ENCODE measurements at places on chromosomes 6 and 20.

- DNase-seq, result no peak
Measured at GRCh38 chr6:99093456-99094190, 145.9 kb upstream of the FBXL4 start.

DNA sequence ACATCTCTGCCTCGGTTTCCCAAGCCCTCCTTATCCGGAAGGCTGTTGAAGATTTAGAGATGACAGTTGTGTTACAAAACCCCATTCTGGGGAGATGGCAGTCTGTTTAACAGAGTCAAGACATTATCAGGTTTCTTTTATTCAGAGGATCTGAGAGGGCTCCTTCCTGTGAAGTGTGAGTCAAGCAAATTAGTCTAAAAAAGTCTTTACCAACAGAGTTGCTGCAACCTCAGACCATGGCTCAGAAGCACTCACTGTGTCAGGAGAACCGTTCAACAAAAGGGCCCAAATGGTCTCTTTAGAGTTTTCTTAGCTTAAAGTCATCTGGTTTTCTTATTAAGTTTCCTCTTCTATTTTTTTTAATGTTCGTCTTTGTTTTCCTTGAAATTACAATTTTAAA lies 717.8 kb downstream of the EPM2A start:
- DNase-seq, result no peak

GRCh38 chr6:119036081-119036480 lies 42.4 kb downstream of the FAM184A start:
- no peak for DNase-seq

DNA sequence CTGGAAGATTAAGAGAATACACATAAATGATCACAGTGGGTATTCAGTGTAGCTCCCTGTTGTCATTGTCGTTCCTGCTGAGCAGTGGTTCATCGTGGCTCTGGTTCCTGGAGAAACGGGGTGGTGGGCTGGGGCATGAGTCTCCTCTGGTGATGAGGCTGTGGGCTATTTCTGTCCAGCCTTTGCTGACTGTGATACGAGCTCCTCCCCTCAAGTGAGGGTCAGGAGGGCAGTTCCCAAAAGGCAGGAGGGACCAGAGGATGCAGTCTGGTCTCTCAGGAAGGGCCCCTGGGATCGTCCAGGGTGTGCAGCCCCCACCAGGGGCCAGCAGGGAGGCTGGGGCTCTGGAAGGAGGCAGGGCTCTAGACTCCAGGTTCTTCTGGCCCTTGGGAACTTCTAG lies 31.1 kb upstream of the DLGAP4 start:
- no peak for DNase-seq

GRCh38 chr20:36216314-36217025 lies 19.8 kb upstream of the AAR2 start:
- DNase-seq, result no peak

DNA sequence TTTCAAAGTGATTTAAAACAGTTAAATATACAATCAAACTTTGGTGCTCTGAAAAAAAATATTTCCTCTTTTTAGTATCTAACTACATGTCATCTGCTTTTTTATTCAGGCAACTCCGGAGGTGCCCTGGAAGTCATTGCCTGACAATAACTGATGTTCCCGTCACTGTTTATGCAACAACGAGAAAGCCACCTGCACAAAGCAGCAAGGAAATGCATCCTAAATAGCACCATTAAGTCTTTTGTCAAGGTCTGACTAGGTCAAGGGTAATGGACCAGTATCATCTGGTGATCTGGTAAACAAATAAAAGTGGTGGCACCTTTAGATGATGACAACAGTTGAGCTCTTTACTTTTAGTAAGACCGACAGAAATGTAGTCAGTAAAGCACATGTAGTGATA lies 13.2 kb downstream of the FAM229B start:
- DNase-seq, result no peak

DNA sequence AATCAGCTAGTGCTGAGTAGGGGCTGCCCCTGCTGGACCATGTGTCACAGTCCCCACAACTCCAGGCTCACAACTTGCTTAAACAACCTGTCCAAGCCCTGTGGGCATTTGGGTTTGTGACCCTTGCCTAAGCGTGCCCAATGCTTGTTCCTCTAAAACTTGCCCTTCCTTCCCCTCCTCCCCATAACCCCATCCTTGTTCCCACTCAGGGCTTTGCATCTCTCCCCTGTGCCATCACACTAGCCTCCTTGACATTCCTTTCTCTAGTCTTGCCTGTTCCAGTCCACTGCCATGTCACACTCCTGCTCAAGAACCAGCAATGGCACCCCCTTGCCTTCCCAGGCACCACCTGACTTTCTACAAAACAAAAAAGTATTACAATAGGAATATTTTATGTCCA lies 2.3 kb upstream of the DLGAP4 start:
- no peak for DNase-seq

- DNase-seq, result peak; percentile 14
Measured at GRCh38 chr20:35368666-35369423, 42.9 kb downstream of the UQCC1 start.

DNA sequence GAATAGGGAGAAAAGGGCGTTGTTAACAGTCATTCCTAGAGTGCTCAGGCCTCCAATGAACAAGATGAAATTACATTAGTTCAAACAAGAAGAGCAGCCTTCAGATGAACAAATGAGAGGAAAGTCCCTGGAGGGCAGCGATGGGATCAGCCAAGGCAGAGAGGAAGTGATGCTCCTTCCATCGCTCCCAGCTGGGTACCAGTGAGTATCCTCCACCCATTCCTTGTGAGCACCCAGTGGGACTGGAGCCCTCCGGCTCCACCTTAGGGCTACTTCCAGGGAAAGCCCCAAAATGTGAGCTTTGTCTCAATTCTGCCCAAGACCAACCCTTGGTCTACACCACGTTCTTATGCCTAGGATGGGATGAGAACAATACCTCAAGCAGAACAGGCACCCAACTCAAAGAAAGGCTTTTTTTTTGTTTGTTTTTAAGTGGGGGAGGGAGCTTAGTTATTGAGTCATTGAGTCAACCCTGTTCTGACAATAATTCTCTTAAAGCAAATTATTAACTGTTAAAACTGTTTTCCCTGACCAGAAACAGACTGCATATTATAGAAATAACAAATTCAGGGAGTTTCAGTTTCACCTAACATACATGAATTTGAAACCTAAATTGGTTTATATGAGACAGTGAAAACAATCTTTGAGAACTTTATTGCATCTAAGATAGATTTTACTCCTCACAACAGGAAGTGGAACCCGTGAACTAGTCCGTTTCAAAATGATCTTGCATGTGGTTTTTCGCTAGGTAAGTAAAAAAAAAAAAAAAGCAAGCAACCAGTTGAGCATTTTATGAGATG lies 106.9 kb downstream of the IPCEF1 start:
- DNase-seq, result no peak

DNA sequence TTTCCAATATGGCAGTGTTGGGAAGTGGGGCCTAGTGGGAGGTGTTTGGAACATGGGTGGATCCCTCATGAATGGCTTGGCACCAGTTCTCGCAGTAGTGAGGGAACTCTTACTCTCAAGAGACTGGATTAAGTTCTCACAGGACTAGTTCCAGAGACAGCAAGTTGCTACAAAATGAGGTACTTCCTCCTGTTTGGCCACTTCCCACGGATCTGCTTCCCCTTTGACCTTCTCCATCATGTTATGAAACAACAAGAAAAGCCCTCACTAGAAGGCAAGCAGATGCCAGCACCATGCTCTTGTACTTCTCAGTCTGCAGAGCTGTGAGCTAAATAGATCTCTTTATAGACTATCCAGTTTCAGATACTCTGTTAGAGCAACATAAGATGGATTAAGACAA lies 3.1 kb downstream of the RSPH3 start:
- DNase-seq, result no peak

DNA sequence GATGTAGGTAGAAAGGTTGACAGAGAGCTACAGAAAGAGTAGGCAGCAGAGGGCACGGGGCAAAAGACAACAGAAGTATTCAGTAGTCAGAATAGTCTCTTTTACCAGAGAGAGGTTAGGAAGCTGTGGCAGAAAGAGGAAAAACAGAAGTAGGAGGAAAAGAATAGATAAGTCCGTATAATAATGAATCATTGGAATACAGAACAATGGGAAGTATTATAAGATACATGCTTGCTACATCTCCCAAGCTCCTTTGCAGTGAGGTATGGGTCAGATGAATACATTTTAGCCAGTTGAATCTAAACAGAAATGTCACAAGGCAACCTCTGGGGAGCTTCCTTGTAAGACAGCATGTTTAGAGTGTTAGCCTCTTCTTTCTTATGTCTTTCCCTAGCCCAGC lies 570.5 kb upstream of the CITED2 start:
- no peak for DNase-seq

GRCh38 chr6:35594503-35595186 lies 81.9 kb upstream of the TULP1 start:
- DNase-seq, result no peak

DNA sequence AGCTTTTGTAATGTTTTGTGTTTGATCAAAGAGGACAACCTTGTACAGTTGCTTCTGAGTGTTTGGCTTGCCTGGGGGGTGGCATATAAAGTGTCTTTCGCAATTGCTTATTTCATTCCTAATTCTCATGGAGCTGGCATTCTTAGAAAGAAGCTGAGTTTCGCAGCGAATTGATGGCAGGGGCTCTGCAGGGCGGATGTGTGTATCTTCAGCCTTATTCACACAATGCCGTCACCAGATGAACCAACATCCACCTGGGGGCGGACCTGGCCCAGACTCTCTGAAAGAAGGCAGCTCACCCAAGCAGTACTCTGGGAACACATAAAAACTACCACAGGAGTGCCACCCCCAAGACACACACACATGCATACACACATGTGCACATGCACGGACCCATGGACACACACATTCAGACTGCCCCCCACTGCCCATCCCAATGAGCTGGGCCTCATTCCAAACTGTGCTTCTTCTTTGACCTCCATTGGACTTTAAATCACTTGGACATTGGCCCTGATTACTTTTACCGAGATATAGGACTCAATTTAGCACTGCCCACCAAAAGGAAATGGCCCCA lies 55.4 kb upstream of the FOXQ1 start:
- no peak for DNase-seq

GRCh38 chr6:100968949-100969348 lies 87.8 kb upstream of the ASCC3 start:
- DNase-seq, result no peak

- no peak for DNase-seq
Measured at GRCh38 chr20:2690718-2691117, 1.9 kb upstream of the EBF4 start.

DNA sequence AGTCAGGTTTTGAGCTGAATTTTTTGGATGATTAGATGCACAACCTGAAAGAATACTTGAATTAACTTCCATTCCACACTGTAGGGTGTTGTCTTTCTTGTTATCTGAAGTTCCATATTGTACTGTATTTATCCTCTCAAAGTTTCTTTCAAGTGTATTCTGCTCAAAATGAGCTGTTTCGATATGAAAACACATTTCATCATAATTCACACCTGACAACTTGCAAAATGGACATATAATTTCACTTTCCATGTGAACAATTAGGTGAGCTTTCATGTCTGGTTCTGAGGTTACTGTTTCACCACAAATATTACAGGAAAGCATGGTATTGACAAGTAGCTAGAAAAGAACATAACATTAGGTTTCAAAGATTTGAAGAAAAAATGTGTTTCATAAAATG lies 1.7 kb downstream of the ZUP1 start:
- no peak for DNase-seq

DNA sequence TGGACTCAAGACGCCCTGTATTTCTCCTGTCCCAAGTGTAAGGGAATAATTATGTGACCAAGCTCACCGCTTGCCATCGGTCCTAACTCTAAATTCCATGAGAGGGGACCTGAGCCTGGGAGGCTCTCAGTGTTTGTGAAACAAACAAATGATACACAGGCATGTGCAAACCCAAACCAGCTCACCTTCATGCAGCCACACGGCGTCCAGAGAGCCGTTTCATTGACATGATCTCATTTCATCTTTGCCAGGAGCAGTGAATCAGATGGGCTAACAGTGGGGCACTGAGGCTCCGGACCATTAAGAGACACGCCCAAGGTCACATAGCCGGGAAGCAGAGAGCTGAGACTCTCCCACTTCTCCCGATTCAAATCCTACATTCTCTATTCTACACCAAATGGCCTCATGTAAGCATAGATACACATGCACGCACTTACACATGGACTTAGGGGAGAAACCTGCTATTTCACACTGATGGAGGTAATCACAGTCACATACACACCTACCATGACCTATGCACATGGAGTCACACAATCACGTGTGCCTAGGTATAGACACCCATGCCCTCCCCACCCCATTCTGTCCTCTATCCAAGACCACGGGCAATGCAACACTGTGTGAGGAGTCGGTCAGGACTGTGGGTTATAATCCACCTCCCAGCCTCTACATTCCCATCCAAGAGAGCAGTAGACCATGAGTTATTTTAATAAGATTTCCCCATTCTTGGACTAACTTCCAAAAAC lies 1.1 kb downstream of the BNIP5 start:
- DNase-seq, result no peak

DNA sequence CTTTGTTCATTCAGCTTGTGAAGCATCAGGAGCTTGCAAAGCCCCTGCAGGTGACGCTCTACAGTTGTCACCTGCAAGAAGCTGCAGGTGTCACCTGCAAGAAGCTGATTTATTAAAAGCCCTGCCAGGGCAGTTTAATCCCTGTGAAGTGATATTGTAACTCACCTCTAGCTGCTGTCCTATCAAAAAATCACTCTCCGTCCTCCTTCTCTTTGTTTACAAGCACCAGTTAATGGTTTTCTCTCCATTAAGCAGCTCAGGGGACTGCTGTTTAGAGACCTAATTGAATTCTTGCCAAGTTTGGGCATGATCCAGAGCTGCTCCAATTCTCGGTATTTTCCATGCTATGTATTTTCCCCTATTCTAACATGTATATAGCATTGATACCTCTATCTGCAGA lies 345.9 kb downstream of the ARHGAP18 start:
- no peak for DNase-seq

GRCh38 chr6:104941729-104942091 lies 15.2 kb upstream of the LIN28B start:
- DNase-seq, result no peak

GRCh38 chr20:2814587-2815051 lies at the start of gene C20orf141:
TSS of gene C20orf141 (plus strand) at chr20:2814987. CDS start at chr20:2815185, 198 bp downstream.
- peak; percentile 95 for DNase-seq

DNA sequence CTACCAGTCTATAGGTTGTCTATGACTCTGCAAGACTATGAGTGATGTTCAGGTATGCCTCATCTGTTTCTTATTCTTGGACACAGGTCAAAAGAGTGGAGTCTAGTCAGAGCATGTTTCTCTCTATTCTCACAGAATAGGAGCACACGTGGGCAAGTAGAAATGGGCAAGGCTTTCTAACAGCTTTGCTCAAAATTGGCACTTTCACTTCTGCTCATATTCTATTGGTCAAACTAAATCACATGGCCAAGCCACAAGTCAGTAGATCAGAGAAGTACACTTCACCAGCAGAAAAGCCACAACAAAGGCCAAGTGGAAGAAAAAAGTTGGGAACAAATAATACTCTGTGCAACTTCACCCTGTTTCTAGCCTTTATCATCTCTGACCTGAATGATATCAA lies 354.5 kb upstream of the SYNCRIP start:
- no peak for DNase-seq

- no peak for DNase-seq
Measured at GRCh38 chr20:58208944-58209343, 19.5 kb downstream of the ANKRD60 start.

GRCh38 chr6:1079525-1079924 lies 232.4 kb upstream of the FOXQ1 start:
- DNase-seq, result no peak

- no peak for DNase-seq
Measured at GRCh38 chr6:56096541-56096940, 150.8 kb downstream of the COL21A1 start.
